ENCODE measurements at places on chromosomes 5 and 9.

- no peak for DNase-seq
Observed at GRCh38 chr9:121711281-121711680, 59.8 kb downstream of the DAB2IP start.

GRCh38 chr9:125374443-125375309, 113.0 kb downstream of the GAPVD1 start:
- peak; percentile 84 for DNase-seq

- no peak for DNase-seq
Observed at GRCh38 chr9:24036459-24036858, 210.4 kb upstream of the ELAVL2 start.

GRCh38 chr5:99104538-99105132, 175.8 kb upstream of the CHD1 start:
- DNase-seq = peak; percentile 5

- no peak for DNase-seq
Observed at GRCh38 chr9:121269642-121270254, 1.8 kb downstream of the GSN start.

DNA sequence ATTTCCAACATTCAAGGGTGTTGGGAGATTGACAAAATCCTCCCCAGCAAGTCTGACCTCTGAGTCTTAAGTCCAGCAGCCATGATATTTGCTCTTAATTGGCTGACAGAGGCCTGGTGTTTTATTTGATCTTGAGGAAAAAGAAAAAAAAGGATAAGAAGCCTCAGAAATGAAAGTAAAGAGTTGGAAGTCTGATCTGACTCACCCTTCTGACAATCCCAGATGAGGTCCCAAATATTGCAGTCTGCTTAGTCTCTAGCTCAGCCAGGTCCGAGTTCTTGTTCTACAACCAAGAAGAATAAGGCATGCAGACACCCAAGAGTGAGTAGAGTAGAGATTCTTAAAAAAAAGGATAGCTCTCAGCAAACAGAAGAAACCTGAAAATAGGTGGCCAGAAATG, 632.5 kb upstream of the ST8SIA4 start:
- no peak for DNase-seq

- no peak for DNase-seq
Observed at GRCh38 chr5:77984587-77984986, 208.4 kb upstream of the TBCA start.

DNA sequence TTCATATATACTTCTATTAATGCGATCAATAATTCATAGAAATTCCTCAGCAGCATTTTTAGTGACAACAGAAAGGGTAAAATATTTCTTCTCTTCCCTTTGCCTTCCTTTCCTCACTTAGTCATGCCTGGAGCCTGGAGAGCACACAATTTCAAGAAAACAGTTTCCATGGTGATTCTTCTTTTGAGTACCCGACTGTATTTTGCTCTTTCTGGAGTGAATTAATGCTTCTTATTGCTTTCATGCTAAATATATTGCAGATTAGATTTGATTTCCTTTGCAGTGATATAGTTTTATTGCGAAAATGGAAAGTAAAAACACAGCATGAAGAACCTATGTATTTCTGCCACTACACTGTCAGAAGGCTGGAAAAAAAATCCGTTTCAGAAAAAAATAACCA, 153.5 kb downstream of the PPP2R2B start:
- no peak for DNase-seq

- DNase-seq = no peak
Observed at GRCh38 chr5:122909470-122910100, 64.2 kb downstream of the SNX24 start.

- no peak for DNase-seq
Observed at GRCh38 chr5:36772276-36773140, 104.1 kb upstream of the NIPBL start.

- no peak for DNase-seq
Observed at GRCh38 chr5:149932445-149933350, 11.9 kb downstream of the PDE6A start.

DNA sequence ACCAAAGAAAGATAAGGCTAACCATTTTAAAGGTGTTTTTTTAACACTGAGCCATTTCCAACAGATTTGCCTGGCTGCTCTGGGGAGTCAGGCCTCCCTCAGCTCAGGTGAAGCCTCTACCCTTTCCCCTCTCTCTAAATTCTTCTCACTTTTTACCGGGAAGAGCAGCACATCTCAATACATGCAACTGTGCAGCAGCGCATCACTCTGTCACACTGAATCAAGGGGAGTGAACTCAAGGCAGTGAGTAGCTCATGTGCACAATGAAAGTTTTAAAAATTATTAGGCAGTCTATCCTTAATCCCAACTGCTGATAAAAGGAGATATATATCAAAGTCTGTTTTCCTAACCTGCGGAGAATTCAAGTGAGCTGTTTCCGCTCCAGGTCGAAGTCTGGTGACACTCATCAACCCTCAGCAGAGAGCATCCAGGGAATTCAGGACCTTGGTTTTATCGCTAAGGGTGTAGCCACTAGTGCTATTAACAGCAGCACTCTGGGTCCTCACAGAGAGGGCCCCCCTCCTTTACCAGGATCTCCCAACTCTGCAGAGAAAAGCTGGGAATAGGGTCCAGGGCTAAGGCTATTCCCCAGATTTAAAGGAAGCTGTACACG, 1.0 kb downstream of the CEMIP2 start:
- DNase-seq = no peak

GRCh38 chr9:20844916-20845315, 160.9 kb downstream of the FOCAD start:
- no peak for DNase-seq

- no peak for DNase-seq
Observed at GRCh38 chr9:134185536-134186011, 21.2 kb upstream of the RNU6ATAC start.

DNA sequence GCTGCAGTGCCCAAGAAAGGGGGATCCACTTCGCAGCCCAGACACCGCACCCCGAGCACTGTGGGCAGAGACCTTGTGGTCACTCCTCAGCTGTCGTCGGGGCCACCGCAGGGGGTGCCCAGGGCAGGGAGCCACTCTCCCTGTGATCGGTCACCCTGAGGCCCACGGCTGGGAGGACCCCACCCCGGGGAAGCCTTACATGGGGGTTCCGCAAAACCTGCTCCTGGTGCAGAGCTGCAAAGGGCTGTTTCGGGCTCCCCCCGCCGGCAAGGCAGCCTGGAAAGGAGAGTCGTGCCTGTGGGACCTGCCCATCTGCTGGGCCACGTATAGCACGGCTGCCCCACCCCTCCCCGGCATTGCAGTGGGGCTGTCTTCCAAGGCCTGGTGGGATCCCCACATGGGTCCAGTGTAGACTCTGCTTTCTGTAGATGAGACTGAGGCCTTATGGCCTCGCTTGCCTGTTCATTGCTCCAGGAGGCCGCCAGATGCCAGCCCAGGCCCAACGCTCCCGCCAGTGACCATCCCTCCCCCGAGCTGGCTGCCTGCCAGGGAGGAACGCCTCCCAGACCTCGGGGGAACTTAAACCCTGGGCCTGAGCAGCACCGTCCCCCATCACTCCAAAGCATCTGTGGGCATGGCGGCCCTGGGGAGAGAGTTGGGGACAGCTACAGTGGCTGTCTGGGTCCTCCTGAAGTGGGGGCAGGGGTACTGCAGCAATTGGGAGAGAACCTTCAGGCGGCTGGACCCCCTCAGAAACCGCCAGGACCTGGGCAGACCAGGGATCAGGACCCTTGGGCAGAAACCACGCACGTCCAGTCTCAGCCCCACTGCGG, 1.6 kb upstream of the DNLZ start:
- DNase-seq = no peak

DNA sequence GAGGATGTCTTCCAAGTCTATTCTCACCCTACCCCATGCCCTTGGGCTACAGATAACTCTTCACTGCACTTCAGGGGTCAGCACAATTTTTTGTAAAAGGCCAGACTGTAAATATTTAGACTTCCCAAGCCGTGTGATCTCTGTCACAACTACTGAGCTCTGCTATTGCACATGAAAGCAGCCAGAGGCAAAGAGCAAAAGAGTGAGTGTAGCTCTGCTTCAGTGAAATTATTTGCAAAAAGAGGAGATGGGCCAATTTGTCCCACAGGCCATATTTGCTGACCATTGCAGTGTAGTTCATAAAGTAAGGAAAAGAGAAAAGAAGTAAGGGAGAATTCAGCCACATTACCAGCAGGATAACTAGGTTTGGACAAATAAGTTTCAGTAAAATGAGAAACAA, 7.0 kb upstream of the MOCS2 start:
- no peak for DNase-seq

DNA sequence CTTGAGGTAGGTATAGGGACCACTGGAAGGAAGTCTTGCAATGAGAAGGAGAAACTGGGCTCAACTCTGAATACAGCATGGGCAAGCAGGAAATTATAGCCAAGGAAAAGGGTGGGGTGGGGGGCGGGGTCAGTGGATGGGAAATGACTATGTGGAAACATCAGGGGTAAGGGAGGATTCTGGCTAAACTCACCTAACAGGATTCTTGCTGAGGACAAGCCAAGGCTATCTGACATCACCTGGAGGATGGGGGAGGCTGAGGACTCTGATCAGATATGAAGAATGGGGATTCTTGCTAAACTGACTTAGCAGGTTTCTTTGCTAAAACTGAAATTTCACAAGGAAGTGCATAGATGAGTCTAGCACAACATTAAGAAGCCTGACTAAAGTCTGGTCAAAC, 40.8 kb downstream of the CTSL start:
- no peak for DNase-seq

- no peak for DNase-seq
Observed at GRCh38 chr9:93308676-93309075, 124.7 kb downstream of the WNK2 start.

DNA sequence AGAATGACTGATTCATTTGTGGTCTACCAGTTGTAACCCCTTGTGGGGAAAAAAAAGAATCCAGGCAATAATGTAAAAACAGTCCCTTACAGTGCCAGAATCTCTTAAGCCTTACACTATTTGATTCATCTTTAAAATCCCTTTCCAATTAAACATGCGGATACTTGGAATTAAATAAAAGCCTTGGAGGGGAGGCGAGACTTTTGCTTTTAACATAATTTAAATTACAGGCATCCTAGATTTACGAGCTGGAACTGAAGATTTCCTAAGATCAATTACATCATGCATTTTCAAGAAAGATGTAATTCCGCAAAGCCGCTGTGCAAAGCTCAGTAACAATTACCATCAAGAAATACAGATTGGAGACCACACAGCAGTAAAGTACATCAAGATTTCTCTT, 370.2 kb downstream of the MTRR start:
- no peak for DNase-seq

GRCh38 chr9:751137-752051, 90.1 kb upstream of the DMRT1 start:
- peak; percentile 66 for DNase-seq

DNA sequence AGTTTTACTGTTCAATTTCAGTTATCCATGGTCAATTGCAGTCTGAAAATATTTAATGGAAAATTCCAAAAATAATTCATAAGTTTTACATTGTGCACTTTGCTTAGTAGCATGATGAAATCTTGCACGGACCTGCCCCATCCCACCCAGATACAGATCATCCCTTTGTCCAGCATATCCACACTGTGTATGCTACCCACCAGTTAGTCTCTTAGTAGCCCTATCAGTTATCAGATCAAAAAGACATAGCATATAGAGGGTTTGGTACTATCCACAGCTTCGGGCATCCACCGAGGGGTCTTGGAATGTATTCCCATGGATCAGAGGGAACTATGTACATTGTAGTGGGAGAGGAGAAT, 97.7 kb downstream of the SLC44A1 start:
- no peak for DNase-seq

- no peak for DNase-seq
Observed at GRCh38 chr9:130662099-130662969, 2.1 kb upstream of the PRDM12 start.

- no peak for DNase-seq
Observed at GRCh38 chr5:74501674-74502478, 138.7 kb downstream of the ENC1 start.
